ENCODE measurements at places on chromosomes 3 and 15. TPM values are rescaled to one million over a fixed set of nuclear protein-coding genes. Genes with fewer than 3 reads are reported as not detected.
A peak's percentile ranks its signal among the peaks of the same experiment; 100 is the strongest.

The CCR3 gene
- not detected for total RNA-seq

The MAGI1 gene
- total RNA-seq: 18.9 TPM

The MTFMT gene
- total RNA-seq: 13.4 TPM

DNA sequence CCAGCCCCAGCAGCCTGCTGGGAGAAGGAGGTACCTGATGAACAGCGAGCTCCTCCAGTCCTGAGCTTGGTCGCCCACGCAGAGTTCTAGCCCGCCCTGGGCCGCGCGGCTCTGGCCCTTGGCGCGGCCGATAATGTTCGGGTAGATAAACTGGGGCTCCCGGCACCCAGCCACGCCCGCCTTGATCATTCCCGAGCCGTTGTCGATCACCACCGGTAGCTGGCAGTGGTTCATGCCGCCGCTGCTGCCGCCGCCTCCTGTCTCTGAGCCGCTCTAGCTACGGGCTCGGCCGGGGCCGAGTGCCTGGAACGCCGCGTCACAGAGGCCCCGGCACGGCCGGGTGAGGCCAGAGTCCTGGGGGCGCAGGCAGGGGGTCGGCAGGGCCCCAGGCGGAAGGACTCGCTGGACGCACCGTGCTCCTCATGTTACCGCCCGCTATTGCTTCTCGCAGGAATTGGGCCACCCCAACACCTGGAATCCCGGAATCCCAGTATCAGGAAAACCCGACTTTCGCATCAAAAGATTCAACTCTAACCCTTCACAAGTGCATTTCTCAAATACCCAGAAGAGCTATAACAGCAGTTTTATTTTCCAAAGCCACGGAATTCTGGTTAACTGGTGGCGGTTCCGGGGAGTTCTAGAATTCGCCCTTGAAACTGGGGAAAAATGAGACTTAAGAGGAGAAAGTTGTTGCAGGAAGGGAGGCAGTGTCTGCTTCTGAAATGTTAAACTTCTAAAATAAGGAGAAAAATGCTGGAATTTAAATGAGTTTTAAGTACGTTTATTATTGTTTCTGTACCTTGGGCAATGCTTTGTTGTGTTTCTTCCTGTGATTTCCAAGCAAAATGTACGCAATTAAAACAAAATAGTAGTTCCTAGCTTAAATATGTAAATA, at the start of gene ACTRT3:
Gene ACTRT3 (minus strand): TSS at position 275 of the 895 bp plus-strand sequence. CDS start 41 bp downstream, at position 234.
- H3K4me1 ChIP-seq: peaks cover 22% of the 10 kb centered on the region
- no peaks in the 10 kb centered on the region for H3K27me3 ChIP-seq
- peak within 1 kb of the TSS; percentile 95 for H3K27ac ChIP-seq
- peaks cover 6% of the 10 kb centered on the region for H3K36me3 ChIP-seq

GRCh38 chr15:71581398-71581930, 228.9 kb upstream of the NR2E3 start:
- no peaks in the 10 kb centered on the region for H3K4me1 ChIP-seq
- DNase-seq: no peak
- no peak overlapping the region for H3K27ac ChIP-seq
- peaks cover 9% of the 10 kb centered on the region for H3K36me3 ChIP-seq
- peaks cover 5% of the 10 kb centered on the region for H3K27me3 ChIP-seq

The LTK gene
- total RNA-seq: 1.0 TPM

DNA sequence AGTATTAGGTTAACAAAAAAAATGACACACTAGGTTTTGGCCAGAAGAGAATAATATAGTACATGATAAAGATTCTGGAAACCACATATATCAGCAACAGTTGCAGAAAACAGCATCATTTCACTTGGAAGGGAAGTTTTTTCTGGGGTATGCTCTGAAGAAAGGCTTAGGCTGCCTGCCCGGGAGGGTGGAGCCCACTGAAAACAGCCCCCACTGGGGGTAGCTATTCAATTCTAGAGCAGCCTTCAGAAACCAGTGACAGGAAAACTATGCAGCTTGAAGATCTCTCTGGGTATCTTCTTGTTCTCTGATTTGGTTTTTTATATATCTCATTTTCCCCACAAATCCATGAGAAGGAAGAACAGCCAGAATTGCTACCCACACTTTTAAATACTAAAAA, 43.2 kb downstream of the ZMAT3 start:
- H3K27me3 ChIP-seq: no peaks in the 10 kb centered on the region
- H3K4me3 ChIP-seq: no peak overlapping the region
- DNase-seq: no peak
- peaks cover 34% of the 10 kb centered on the region for H3K4me1 ChIP-seq
- H3K27ac ChIP-seq: no peak overlapping the region
- peaks cover 9% of the 10 kb centered on the region for H3K36me3 ChIP-seq

DNA sequence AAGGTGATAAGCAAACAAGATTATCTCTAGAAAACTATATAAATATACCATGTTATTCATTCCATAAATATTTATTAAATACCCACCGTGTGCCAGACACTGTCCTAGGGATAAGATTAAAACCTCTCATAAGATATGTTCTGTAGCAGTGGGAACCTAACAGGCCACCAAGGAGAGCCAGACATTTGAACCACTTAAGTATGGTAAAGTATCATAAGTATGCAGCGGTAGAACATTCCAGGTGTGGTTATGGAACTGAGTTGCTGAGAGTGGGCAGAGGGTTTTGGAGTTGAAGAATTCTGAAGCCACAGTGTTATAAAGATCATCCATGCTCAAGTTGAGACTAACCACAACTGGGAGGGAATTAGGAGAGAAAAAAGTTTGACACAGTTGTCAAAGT, 14.7 kb downstream of the FILIP1L start:
- H3K27me3 ChIP-seq: no peaks in the 10 kb centered on the region
- H3K4me1 ChIP-seq: peaks cover 70% of the 10 kb centered on the region
- DNase-seq: no peak

- no peak for DNase-seq
- H3K36me3 ChIP-seq: no peaks in the 10 kb centered on the region
- H3K4me3 ChIP-seq: no peak overlapping the region
- no peak overlapping the region for H3K27ac ChIP-seq
Observed at GRCh38 chr15:31843426-31844055, 186.8 kb upstream of the CHRNA7 start.

DNA sequence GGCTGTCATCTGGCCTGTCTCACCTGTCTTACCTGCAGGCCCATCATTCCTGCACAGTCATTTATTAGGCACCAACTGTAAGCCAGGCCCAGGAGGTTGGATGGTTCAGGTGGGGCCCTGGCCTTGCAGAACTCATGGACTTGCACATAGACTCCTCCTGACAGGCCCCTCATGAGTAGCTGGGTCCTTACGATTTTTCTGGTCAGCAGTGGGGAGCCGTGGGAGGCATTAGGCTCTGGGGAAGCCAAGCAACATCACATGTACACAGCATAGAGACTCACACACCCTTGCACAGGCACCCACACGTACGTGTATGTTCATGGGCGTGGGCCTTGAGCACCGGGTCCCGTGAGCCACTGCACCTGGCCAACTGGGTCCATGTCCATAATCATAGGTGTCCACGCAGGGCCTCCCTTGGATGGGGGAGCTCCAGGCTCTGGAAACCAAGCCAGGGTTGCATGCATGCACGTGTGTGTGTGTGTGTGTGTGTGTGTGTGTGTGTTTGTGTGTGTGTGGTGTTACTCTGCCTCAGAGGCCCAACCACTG, 20.3 kb downstream of the CISH start:
- H3K27ac ChIP-seq: no peak overlapping the region
- H3K27me3 ChIP-seq: no peaks in the 10 kb centered on the region
- no peaks in the 10 kb centered on the region for H3K36me3 ChIP-seq
- H3K4me1 ChIP-seq: no peaks in the 10 kb centered on the region

DNA sequence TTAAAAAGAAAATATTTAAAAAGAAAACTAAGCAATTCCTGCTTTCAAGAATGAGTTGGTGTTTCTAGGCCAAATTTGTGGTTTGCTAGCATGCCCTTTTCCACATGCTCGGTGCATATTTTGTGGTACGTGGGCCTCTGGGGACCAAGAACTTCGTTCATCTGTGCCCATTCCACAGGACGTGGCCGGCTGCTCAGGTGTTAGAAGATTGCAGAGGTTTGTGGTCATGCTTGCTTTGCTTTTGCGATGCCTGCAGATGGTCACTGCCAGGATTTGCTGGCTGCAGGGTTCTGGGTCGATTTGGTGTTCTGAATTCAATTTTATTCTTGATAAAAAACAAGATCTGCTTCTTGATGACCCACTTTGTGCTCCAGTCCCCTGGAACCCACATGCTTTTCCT, 7.5 kb downstream of the PSTPIP1 start:
- H3K36me3 ChIP-seq: peaks cover 3% of the 10 kb centered on the region
- peaks cover 3% of the 10 kb centered on the region for H3K4me1 ChIP-seq
- H3K4me3 ChIP-seq: no peak overlapping the region

GRCh38 chr3:63687278-63688225, 35.1 kb downstream of the SNTN start:
- H3K27me3 ChIP-seq: peaks cover 3% of the 10 kb centered on the region
- DNase-seq: no peak
- no peak overlapping the region for H3K4me3 ChIP-seq

The CAMKV gene
- not detected for total RNA-seq

GRCh38 chr3:110881069-110881468, 190.5 kb upstream of the NECTIN3 start:
- H3K27ac ChIP-seq: peak overlapping the region; percentile 34
- no peaks in the 10 kb centered on the region for H3K27me3 ChIP-seq
- H3K36me3 ChIP-seq: peaks cover 3% of the 10 kb centered on the region
- H3K4me3 ChIP-seq: no peak overlapping the region

DNA sequence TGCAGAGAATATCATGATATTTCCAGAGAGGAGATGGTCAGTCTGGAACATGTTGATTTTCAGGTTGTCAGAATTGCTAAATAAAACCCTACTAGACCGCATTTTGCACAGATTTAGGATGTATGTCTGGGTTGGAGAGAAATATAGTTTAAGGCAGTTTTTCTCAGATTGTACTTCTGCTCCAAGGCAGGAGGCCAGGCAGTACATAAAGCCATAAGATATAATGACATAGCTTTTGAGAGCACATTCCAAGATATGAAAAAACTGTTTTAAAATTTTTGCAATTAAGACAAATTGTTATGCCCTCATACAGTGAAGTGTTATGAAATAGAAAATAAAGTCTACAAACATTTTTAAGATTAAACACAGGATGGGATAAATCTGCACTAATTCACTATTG, 301.8 kb upstream of the CBLB start:
- H3K4me1 ChIP-seq: peaks cover 11% of the 10 kb centered on the region
- no peaks in the 10 kb centered on the region for H3K27me3 ChIP-seq
- H3K4me3 ChIP-seq: no peak overlapping the region
- H3K36me3 ChIP-seq: no peaks in the 10 kb centered on the region

The EIF4E3 gene
- 12.4 TPM for total RNA-seq

DNA sequence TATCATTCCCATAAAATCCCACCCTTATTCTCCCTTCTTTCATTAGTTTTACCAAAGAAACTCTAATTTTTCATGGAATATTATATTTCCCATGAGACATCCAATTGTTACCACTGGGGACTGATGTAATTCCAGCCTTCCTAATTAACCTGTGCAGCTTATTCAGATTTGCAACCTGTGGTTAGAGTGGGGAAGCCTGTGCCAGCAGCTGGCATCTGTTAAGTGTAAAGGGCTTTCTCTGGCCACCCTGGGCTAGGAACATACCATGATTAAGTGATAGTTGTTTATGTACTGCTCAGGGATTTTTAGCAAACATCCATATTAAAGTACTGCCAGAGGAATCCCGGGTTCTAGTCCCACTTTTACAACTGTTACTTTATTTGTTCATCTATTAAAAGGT, 78.2 kb downstream of the TPRG1 start:
- H3K4me1 ChIP-seq: no peaks in the 10 kb centered on the region
- H3K27ac ChIP-seq: no peak overlapping the region
- DNase-seq: no peak

The ENTPD3 gene
- not detected for total RNA-seq

The MASP1 gene
- 0.92 TPM for total RNA-seq

The TMEM40 gene
- not detected for total RNA-seq

- H3K36me3 ChIP-seq: no peaks in the 10 kb centered on the region
- no peaks in the 10 kb centered on the region for H3K4me1 ChIP-seq
- peaks cover 6% of the 10 kb centered on the region for H3K27me3 ChIP-seq
- H3K27ac ChIP-seq: no peak overlapping the region
- H3K4me3 ChIP-seq: no peak overlapping the region
- no peak for DNase-seq
Observed at GRCh38 chr15:58264053-58264971, 126.1 kb downstream of the AQP9 start.

DNA sequence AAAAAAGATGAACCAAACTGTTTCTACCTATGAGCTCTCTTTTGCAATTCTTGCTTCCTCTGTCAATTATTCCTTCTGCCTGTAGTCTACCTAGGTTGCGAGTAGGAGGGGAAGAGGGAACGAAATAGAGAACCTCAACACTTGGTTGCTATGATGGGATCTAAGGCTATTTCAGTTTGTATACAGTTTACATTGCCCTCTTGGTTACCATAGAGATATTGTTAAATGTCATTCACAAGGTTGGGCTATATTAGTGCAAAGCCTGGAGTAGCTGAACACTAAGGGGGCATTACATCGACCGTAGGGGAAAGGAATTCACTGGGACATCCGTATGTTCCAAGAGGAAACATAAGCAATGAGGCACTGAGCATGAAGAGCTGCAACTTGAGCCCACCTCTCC, 276.9 kb downstream of the GBE1 start:
- peaks cover 3% of the 10 kb centered on the region for H3K36me3 ChIP-seq
- no peaks in the 10 kb centered on the region for H3K27me3 ChIP-seq
- H3K27ac ChIP-seq: peak overlapping the region; percentile 79
- H3K4me3 ChIP-seq: no peak overlapping the region

DNA sequence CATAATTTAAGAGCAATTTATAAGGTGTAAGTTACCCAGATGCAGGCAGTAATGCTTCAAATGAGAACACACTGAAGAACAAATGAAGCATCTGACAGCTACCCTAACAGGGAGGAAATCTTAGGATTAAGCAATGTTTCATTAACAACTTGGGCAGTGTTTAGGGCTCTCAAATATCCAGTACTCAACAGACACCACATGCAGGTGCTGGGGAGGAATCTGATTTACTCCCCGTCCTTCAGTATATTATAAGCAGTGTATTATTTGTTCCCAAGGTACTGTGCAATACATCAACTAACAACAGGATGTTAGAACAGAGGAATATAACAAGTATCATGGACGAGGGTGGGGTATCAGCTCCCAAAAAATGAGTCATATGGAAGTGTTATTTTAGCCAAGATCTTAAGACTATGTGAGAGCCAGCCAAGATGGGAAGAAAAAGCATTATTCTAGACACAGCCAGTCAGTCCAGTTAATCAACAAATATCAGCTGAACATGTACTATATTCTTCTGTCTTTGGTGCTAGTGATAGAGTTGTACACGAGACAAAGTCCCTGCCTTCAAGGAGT, 20.4 kb downstream of the BTBD1 start:
- peaks cover 24% of the 10 kb centered on the region for H3K4me1 ChIP-seq
- peak overlapping the region; percentile 88 for H3K27ac ChIP-seq
- H3K4me3 ChIP-seq: no peak overlapping the region
- no peak for DNase-seq
- H3K36me3 ChIP-seq: peaks cover 16% of the 10 kb centered on the region

The FBXL2 gene
- 22.2 TPM for total RNA-seq

The TMIE gene
- not detected for total RNA-seq

The PROS1 gene
- total RNA-seq: 25.6 TPM

All from chondrocyte (in vitro differentiated cells).